ENCODE measurements at places on chromosomes 7 and 10.

- DNase-seq: peak; percentile 6
Observed at GRCh38 chr7:55177068-55177530, 158.3 kb downstream of the EGFR start.

GRCh38 chr7:133320891-133321290 lies 68.0 kb downstream of the EXOC4 start:
- DNase-seq: no peak

DNA sequence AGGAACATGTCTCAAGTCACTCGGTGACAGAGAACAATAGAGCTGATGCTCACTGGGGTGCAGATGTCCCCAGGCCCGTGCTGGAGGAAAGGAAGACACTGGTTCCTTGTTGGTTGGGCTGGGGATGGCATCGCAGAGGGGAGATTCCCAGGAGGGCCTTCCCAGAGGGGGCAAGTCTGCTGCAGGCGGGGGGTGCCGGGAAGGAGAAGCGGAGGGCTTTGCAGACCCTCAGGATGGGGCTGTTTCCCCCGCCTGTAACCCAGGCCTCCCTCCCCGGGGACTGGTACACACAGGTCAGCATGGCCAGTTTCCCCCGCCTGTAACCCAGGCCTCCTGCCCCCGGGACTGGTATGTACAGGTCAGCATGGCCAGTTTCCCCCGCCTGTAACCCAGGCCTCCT lies 283.8 kb downstream of the DNAJB6 start:
- no peak for DNase-seq

DNA sequence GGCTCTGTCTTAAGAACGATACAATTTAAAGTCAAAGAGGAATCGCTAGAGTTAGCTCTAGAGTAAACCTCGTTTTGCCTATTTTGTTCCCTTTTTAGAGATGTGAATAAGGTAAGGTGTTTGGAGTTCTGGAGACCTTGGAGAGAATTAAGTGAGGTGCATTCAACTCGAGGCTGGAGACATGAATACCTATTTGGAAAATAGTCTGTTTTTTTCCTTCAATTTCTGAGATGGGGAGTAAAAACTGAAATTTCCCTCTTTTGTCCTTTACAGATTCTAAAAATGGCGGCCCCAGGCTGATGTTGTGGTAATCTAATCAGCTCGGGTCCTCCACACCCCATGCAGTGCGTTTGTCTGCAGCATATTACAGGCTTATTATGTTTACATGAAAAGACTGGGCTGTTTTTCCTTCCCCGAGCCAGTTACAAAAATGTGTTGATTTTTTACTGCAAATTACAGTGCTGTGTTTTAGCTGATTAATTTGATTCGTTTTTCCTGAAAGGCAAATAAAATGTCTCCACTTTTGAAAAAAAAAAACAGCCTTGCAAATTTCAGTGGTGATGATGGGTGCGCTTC lies 1.5 kb downstream of the KMT2E start:
- peak; percentile 43 for DNase-seq

DNA sequence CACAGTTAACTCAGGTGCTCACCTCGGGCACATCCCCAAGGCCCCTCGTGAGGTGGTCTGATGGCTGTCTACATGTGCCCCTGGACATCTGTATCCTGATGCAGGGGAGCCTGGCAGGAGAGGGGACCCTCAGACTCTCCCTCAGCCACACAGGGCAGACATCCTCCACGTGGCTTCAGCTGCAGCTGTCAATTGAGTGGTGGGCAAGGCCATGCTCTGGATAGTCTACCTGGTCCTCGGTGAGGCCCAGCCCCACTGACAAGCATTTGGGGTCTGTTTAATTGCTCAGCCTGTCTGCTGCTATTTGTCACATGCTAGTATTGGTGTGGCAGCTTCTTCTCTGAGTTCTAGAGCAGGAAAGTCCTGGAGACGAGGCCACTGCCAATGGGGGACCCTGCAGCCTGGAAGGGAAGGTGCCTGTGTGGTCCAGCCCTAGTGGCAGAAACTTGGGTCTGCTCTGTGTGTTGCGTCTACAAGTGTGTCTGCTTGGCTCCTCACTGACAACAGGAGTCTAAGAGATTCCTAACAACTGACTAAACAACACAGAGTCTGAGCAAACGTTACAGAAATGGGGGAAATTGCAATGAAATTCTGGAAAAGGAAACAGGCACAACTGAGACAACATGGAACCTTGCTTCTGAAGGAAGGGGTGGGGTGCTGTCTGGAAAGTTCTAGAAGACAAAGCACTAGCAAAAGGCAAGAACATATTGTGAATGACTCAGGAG lies 59.3 kb upstream of the IGFBP3 start:
- DNase-seq: peak; percentile 64

- no peak for DNase-seq
Observed at GRCh38 chr7:51016546-51016945, 233.8 kb upstream of the GRB10 start.

DNA sequence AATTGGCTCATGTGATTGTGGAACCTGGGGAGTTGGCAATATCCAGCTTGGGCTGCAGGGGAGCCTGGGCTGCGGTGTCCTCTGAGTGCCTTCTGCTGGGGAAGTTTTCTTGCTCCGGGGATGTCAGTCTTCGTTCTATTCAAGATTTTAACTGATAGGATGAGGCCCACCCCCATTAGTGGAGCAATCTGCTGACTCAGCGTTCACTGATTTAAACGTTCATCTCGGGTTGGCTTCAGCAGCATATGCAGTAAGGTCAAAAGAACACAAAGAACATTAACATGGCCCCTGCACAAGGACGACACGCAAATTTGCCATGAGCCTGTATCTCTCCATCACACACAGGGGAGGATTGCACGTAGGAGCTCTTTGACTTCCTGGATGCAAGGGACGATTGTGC lies 360.6 kb upstream of the ADARB2 start:
- no peak for DNase-seq

DNA sequence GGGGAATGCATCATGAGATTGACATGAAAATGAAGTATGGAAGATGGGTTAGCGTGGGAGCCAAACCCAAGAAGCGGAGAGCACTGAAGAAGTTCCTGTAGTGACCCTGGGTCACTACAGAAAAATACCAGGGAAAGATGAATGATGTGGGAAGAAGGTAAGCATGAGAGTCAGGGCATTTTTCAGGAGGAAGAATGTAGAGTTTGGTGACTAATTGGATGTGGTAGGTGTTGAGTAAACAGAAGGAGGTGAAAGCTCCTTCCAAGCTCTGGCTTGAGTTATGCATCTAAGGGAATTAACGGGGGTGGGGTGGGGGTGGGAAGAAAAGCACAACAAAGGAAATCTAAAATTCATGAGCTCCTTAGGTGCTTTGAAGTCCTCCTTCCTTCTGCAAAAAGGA lies 238.1 kb upstream of the AOAH start:
- DNase-seq: peak; percentile 84

GRCh38 chr10:44856696-44857095 lies 54.4 kb upstream of the TMEM72 start:
- no peak for DNase-seq

- no peak for DNase-seq
Observed at GRCh38 chr10:3361640-3362039, 189.1 kb upstream of the PITRM1 start.

GRCh38 chr10:62817121-62817765 lies 1.1 kb upstream of the EGR2 start:
- DNase-seq: no peak

- no peak for DNase-seq
Observed at GRCh38 chr10:105538874-105539273, 897.8 kb downstream of the SORCS3 start.

DNA sequence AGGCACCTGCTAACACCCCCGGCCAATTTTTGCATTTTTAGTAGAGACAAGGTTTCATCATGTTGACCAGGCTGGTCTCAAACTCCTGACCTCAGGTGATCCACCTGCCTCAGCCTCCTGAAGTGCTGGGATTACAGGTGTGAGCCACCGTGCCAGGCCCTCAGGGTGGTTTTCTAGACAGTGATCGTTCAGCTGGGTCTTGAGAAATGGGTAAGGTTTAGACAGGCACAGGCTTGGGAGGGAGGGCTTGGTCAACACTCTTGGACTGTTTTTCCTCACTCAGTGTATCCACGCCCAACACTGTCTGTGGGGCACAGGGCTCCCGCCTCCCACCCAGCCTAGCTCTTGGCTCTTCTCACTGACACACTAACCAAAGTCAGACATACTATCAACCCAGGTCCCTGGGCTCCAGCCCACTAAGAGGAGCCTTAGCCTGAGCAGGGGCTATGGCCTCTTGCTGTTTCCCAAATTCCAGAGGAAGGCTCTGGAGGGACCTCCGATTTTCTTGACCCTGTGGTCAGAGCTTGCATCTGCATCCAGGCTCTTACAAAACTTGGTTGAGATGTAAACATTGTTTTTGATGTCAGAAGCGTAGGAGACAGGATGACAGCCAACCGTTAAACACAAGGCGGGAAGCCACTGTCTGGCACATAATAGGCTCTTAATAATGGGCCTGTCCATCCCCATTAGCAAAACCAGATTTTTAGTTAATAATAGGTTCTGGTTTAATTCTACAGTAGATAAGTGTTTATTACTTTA lies 143.9 kb downstream of the PRKAG2 start:
- no peak for DNase-seq

- peak; percentile 46 for DNase-seq
Observed at GRCh38 chr7:28808796-28809533, 149.2 kb downstream of the TRIL start.

DNA sequence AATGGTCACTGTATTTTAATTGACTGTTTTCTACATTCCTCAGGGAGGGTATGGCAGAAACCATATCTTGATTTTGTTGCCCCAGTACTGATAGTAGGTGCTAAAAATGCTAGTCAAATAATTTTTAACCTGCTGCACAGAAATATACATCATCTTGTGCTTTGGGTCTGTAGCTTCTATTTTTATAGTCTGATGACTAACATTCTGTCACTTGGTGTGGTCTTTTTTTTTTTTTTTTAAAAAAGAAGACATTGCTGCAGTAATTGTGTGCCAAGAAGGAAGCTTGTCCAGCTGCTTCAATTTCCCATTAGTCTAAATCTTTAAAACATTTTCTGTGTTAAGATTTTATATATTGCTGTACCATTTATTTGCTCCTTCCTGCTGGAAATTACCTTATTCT lies 83.6 kb downstream of the ICA1 start:
- DNase-seq: peak; percentile 30

- DNase-seq: no peak
Observed at GRCh38 chr10:7876541-7877127, 58.3 kb downstream of the TAF3 start.
